Stimulated activated CD8-positive, alpha-beta memory T cell treated with anti-CD3 and anti-CD28 coated beads, Interleukin-7, amount 100 ng/mL, for 1 hour (primary cell): ENCODE measurements at places on chromosomes 5 and 9.

DNA sequence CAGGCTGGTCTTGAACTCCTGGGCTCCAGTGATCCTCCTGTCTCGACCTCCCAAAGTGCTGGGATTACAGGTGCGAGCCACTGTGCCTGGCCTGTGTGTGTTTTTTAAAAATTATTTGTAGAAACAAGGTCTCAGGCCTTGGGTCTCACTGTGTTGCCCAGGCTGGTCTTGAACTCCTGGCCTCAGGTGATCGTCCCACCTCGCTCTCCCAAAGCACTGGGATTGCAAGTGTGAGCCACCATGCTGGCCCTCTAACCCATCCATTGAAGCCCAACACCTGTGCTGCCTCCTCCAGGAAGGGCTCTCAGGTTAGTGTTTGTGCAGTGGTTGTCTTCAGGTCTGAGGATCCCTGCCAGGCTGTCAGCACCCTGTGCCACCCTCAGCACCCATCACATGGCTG is 56.6 kb downstream of the CXXC5 start:
- DNase-seq, result no peak

GRCh38 chr5:39005566-39006232 is 68.5 kb downstream of the RICTOR start:
- no peak for DNase-seq

DNA sequence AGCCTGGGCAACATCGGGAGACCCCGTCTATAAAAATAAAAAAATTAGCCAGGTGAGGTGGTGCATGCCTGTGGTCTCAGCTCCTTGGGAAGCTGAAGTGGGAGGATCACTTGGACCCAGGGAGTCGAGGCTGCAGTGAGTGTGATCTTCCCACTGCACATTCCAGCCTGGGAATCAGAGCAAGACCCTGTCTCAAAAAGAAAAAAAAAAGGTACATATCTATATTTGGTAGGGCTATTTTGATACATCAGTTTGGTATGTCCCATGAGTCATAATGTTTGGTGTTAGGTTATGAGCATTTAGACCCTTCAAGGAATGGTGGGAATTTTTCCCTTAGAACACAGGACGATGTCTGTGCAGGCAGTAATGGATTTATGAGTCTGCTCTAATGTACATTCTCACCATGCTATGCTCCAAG is 55.3 kb upstream of the POU4F3 start:
- no peak for DNase-seq

- no peak for DNase-seq
Measured at GRCh38 chr5:110268985-110269384, 457.5 kb downstream of the TMEM232 start.

DNA sequence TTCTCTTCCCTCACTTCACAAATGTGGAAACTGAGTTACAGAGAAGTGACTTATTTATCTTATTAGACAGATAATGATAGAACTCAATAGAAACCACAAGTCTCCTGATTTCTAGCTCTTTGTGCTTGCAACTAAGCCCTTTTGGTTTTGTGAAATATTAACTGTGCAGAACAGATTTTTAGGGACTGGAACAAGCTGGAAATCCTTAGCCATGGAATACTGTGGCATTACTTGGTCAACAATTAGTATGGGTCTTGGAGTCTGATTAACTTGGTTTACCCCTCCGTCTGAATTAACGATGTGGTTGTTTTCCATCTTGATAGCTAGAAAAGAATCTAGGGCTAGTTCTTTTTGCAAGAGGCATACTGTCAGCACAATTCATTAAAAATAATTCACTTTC is 584 bp upstream of the KLF9 start:
- no peak for DNase-seq

- no peak for DNase-seq
Measured at GRCh38 chr9:1748407-1748806, 266.7 kb upstream of the SMARCA2 start.

- no peak for DNase-seq
Measured at GRCh38 chr9:80605129-80605528, 1033.4 kb downstream of the TLE4 start.

GRCh38 chr5:111779922-111780292 is 22.9 kb upstream of the NREP start:
- no peak for DNase-seq

- DNase-seq, result peak; percentile 19
Measured at GRCh38 chr5:72018143-72018803, 89.0 kb upstream of the MAP1B start.

DNA sequence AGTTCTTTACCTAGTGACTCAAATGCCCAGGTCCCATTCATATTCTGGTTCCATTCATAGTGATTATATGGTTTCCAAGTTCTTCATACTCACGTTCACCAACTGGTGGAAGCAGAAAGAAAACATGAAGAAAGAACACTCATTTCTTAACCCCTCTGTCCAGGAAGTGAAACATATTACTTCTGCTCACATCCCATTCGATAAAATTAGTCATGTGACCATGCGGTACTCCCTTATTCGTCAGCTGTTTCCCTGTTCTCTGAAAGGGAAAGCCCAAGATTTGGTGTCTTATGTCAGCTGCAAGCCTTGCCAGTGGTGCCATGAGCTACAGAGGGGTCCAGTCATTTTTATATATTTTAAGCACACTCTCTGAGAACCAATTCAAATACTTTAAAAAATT is 387.0 kb upstream of the DMAC1 start:
- DNase-seq, result no peak

DNA sequence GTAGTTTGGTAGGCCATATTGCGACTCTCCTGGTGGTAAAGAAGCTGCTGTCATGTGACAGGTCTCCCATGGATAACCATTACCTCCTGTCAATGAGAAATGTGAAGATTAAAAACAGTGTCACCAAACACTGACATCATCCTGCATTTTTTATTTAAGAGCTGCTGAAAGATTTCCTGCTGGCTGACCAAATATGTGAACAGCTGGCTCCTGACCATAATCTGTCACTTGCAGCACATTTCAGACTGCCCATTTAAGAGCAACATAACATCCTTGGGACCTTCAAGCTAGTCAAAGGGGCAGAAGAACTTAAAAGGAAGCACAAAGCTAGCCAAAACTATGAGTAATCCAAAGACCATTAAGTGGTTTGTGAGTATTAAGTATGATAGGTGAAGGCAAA is 288.0 kb downstream of the IZUMO3 start:
- DNase-seq, result no peak

DNA sequence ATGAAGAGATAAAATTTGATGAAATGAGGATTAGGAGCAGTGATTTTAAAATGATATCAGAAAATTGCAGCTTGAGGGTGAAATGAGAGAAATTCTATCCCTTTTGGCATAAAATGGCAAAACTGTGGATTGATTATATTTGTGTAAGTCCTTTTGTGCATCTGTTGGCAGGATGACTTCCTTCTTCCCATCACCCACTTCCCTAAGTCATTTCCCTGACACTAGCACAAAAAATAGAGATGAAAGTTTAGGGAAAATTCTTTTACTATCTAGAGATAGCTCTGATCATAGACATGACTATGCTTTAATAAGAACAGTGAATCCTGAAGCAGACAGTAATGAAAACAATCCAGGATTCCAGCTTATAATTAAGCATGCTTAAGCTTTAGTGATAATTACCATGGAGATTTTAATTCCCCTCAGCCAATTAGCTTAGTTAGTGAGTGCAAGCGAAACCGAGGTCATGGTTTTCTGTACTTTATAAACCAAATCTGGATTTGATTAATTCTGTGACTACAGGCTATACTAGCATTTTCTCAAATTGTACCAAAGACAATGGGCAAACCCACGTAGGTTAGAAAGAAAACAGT is 163.6 kb upstream of the TARS1 start:
- DNase-seq, result no peak

DNA sequence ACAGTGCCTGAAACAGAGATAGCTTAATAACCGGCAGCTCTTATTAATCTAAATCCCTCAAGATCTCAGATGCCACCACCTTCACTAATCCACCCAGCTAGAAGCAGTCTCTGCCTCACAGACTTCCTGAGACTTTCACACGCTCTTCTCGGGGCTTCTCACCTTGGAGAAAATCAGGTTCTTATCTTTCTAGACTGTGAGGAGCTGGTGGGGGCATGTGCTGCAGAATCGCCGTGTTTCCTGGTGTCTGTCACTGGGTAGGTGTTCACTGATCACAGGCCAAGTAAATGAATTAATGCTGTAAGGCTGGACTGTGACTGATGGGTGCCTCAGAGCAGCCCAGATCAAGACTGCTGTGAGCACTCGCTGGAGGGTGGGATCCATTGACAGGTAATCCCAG is 101.7 kb downstream of the PSD2 start:
- no peak for DNase-seq

DNA sequence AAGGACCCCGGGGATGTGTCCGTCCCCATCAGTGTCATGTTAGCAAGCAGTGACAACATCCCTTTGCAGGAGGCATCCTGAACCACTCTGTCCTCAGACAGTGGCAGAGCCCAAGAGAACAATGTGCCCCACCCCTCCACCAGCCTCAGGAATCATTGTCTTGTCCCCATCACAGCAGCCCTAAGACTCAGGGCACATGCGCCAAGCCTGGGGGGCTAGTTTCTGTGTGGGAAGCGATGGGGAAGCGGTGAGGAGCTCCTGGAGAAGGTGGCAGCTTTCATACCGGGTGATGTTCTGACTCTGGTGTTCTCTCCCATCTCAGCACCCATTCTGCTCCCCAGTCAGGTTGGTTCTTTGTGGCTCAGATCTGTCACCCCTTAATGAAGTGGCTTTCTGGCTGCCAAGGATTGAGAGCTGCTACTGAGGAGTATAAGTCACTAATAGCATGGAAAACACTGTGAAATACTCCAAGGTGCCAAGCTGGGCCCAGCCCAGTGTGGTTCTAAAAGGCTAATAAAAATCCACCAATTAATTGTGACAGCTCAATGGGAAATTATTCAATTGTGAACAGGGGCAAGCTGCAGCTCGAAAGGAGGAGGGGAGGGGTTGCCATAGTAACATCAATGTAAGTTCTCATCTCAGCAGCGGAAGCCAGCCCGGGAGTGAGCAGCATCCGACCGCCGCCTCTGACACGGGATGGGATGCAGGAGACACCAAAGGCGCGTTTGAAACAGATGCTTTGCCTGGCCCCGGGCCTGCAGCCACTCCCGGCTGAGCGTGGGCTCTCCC is 4.7 kb downstream of the QRFP start:
- no peak for DNase-seq

DNA sequence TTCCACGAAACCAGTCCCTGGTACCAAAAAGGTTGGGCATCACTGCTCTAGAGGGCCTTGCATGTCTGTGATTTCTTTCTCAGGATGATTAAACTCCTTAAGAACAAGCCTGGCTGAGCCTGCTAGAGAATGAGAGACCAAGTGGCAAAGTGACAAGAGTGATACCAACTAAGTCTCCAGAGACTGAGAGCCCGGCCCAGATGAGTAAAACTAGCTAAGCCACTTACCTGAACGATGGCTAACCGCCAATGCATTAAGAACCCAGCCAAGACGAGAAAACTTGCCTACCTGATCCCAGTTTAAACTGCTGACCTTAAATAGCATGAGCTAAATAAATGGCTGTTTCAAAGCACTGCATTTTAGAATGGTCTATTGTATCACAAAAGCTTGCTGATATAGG is 5.6 kb upstream of the CCDC152 start:
- DNase-seq, result no peak

- DNase-seq, result no peak
Measured at GRCh38 chr5:41820150-41820549, 50.1 kb downstream of the OXCT1 start.

- no peak for DNase-seq
Measured at GRCh38 chr5:161406880-161407279, 139.6 kb downstream of the GABRB2 start.

GRCh38 chr5:87401626-87402025 is 11.1 kb downstream of the CCNH start:
- DNase-seq, result no peak

DNA sequence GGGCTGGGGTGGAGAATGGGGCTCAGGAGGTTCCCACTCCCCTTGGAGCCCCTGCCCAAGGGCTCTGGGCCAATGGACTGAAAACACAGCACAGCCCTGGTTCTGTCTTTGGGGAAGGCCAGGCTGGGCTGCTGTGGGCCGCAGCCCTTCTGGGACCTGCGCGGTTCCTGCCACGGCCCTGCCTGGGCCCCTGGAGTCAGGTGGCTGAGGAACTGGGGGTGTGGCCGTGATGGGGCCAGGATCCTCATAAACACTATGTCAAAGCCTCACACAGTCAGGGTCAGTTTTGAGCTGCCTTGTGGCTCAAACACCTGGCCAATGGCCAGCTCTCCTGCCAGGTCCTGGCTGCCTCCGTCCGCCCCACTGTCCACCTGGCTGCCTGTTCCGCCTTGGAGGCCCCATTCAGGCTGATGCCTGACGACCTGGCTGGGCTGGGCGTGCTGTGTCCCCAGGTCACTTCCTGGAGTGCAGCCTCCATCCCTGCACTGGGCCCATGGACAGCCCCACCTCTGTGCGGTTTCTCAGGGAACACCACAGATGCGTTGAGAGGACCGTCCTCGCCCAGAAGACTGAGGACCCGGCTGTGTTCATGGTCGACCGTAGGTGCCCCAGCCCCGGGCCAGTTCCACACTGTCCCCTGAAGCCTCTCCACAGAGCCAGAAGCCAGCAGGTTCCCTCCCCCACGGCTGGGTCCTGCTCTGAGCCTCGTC is 27.5 kb downstream of the PAEP start:
- DNase-seq, result no peak

- DNase-seq, result no peak
Measured at GRCh38 chr5:45862763-45863162, 166.6 kb upstream of the HCN1 start.

DNA sequence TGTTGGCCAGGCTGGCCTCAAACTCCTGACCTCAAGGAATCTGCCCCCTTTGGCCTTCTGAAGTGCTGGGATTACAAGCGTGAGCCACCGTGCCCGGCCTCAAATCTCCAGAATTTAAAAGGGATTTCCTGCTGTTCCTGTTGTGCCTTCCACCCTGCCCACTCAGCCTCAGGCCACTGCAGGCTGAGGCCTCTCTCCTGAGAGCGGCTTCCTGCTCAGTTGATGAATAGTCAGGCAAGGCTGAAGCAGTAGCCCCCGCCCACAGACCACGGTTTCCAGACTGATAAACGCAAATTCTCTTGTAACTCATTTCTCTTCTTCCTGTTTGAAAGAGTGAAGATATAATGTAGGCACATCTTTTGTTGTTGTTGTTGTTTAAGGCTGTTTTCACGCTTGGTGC is 127.0 kb upstream of the PLCXD3 start:
- DNase-seq, result no peak

DNA sequence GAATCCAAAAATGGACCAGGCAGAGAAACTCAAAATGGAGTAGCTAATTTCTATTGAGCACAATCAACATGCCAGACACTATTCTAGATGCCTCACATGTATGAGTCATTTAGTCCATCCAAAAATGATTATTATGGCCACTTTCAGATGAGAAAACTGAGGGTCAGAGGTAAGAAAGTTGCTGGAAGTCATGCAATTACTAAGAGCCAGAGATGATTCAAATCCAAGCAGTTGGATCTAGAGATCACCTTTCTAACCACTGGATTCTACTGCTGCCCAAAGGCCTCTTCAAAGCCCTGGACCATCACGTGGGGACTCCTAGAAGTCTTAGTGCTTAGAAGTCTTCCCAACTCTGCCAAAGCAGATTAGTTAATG is 51.8 kb upstream of the HMHB1 start:
- no peak for DNase-seq

DNA sequence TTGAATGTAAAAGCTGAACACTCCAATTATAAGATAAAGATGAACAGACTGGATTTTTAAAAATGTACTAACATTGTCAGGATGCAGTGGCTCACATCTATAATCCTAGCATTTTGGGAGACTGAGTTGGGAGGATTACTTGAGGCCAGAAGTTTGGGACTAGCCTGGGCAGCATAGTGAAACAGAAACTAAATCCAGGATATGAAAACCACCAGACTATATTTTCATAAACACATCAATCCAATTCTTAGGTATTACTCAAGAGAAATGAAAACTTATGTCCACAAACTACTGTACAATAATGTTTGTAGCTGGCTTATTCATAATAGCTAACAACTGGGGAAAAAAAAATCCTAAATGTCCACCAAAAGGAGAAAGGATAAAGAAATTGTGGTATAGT is 26.8 kb upstream of the NAA35 start:
- no peak for DNase-seq
